ENCODE measurements at places on chromosomes 6 and 20. TPM values are rescaled to one million over a fixed set of nuclear protein-coding genes. Genes with fewer than 3 reads are reported as not detected.

Gene GNAS-AS1
- total RNA-seq: not detected

Gene TFB1M
- 8.7 TPM for total RNA-seq

Gene SPATS1
- total RNA-seq: not detected

Gene PSORS1C1
- total RNA-seq: 6.2 TPM

Gene IRAK1BP1
- total RNA-seq: 0.62 TPM

Gene MAS1
- not detected for total RNA-seq

Gene ZC3H12D
- 0.21 TPM for total RNA-seq

Gene BPIFB2
- not detected for total RNA-seq

Gene SLC44A4
- not detected for total RNA-seq

Gene PSMG4
- total RNA-seq: 24.7 TPM

Gene CGA
- 0.56 TPM for total RNA-seq

Gene MYLK2
- total RNA-seq: 0.43 TPM
